ENCODE measurements at places on chromosomes 4 and X. TPM values are rescaled to one million over a fixed set of nuclear protein-coding genes. Genes with fewer than 3 reads are reported as not detected.

ANKRD37 gene
- 47.6 TPM for total RNA-seq

- peak; percentile 11 for DNase-seq
Measured at GRCh38 chrX:76253432-76253831, 80.6 kb downstream of the PBDC1 start.

GRCh38 chrX:110086916-110087484, 84.1 kb downstream of the TMEM164 start:
- DNase-seq = peak; percentile 75

MAGEC3 gene
- not detected for total RNA-seq

Measured in A172 (cell line).